Activated CD4-positive, alpha-beta T cell treated with anti-CD3 and anti-CD28 coated beads for 4 hours (primary cell): ENCODE measurements at places on chromosomes 16 and 17.
A peak's percentile ranks its signal among the peaks of the same experiment; 100 is the strongest.

GRCh38 chr16:81481207-81481821 lies 36.7 kb downstream of the CMIP start:
- no peak for DNase-seq

DNA sequence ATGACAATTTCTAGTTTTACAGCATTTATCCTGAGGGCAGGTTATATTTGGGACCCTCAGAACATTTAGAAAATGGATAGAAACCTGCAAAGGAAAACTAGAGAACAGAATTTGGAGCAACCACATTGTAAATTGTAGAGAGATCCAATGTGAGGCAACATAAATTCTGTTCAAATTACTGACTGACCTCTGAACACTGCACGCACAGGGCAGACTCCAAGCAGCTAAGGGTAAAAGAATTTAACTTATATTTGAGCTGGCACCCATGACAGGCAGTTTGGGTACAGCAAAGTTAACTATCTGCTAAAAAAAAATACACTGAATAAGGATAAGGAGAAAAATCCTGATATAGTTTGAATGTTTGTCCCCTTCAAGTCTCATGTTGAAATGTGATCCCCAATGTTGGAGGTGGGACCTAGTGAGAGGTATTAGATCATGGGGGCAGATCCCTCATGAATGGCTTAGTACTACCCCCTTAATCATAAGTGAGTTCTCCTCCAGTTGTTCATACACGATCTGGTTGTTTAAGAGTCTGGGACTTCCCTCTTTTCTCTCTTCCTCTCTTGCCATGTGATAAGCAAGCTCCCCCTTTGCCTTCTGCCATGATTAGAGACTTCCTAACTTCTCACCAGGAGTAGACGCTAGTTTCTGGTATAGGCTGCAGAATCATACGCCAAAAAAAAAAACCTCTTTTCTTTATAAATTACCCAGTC lies 75.7 kb downstream of the FBXL20 start:
- DNase-seq: no peak

DNA sequence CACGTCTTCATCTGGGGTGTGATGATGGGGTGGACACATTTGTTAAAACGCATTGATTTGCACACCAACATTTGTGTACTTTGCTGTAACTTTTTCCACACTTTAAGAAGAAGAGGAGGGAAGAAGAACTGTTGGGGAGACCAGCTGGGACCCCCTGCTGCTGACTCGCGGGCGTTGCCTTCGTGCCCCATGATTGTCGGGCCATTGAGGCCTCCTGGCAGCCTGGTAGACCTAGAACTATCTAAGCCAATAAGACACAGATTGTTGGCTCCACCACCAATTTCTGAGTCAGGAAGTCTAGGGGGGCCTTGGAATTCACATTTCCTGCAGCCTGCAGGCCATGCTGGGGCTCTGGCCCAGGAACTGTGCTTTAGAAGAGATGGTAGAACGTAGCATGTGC lies 105.5 kb downstream of the TNFRSF13B start:
- DNase-seq: no peak

DNA sequence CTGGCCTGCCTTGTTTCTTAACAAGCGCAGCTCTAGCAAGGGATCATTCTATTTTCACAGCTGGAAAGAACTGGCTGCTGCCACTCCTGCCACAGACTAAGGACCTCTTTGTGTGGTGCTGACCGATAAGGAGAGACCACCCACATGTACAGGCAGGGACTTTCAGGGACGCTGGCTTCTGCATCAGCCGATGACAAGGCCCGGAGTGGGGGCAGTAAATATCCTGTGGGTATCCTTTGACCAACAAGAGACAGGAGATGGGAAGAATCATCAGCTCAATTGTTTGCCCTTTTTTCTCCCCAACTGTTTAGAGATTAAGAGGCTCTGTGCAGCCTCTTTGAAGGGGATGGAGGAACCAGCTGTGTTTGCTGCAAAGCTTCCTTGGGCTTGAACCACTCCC lies 9.2 kb upstream of the ITPRIPL2 start:
- DNase-seq: no peak

DNA sequence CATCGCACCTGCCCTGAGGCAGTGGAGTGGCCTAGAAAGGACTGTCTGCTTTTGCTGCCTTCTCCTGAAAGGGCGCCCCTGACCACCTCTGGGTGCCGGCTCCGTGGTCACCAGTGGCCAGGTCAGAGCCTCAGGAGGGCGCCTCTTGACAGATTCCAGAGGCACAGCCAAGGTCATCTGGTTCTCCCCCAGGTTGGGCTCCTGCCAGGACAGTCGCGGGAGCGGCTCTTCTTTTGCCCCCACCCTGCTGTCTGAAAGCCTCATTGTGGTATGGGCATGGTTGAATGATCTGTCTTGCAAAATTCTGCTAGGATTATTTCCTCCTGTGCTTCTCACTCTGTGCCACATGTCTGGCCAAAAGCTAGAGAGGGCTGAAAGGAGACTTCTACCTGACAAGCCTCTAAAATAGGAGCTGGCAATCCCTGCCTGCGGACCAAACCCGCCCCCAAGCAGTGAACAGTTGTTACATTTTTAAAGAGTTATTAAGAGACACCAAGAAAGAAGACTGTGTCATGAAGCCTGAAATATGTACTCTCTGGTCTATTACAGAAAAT lies 82.8 kb downstream of the SNX29 start:
- no peak for DNase-seq

DNA sequence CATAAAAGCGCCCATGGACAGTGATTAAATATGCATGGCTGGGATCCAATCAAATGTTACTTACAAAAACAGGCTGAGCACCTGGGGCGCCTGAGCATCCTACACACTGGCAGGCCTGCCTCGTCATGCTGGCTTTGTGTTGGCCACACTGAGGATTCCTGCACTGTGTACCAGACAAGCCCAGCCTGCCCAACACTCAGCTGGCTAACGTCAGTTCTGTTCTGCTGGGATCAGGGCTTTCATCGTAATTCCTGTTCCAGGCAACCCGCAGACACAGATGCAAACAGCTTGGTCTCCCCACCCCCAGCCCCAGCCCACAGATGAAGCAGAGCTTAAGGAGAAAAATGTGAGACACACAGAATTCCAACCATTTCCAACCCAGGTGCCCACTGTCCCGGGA lies 30.7 kb downstream of the PIMREG start:
- no peak for DNase-seq

- no peak for DNase-seq
These were observed 18.5 kb upstream of the ZFHX3 start for GRCh38 chr16:73066331-73066926.

- DNase-seq: no peak
These were observed 23.9 kb upstream of the CAPNS2 start for GRCh38 chr16:55542459-55543082.

GRCh38 chr17:81870131-81870980 lies 781 bp downstream of the ARHGDIA start:
- DNase-seq: no peak

DNA sequence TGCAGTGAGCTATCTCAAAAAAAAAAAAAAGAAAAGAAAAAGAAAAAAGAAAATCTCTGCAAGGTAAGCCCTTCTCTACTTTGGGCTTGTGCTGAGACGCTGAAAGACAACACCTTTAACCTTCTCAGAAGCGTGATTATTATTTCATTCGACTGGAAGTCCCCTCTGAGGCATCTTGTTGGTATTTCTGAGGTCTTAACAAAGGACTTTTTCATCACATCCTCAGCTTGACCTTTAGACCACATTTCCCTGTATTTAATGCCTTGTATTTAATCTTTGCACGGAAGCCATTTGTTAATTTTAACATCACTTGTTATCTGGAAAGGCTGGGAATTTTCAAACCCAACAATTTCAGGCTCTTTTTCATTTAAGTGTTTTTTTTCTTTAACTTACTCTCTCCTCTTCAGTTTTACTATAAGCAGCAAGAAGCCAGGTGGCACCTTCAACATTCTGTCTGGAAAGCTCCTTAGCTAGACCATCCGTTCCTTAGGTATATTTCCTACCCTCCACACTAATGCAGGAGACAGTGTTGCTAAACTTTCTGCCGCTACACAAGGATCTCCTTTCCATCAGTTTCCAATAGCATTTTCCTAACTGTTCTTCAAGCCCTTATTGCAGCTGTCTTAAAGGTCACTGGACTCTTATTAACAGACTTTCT lies 10.3 kb downstream of the KCTD13 start:
- no peak for DNase-seq

GRCh38 chr16:50651835-50652438 lies 29.2 kb downstream of the SNX20 start:
- no peak for DNase-seq

DNA sequence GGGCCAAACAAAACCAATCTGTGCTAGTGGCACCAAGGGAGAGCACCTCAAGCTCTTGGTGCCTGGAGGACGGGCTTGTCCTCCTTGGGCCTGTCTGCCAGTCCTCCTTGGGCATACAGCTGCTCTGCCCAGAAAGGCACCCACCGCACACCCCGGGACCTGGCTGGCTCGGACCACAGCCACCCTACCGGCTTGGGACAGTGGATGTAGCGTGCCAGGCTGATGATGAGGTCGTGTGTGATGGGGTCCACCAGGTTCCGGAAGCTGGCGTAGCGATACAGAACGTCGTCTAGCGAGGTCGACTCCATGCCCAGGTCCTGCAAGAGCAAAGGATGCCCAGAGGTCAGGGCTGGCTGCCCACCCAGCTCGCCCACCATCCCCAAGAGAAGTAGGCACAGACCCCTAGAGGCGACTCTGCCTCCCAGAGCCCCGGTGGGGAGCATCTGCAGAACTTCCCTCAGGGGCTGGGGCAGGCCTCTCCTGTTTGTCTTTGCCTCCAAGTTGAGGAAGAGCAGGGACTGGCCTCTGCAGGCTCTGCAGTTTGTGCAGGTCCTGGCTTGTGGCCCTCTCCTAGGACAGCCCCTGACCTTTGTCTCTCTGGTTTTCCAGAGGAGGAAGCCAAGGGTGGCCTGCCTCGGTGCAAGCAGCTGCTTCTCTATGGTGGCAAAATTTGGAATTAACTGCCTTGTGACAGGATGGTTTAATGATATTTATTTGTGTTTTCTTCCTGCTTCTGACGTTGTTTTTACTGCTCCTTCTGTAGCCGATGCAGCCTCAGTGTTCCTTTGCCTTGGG lies 29.7 kb downstream of the LRRC75A start:
- DNase-seq: no peak

GRCh38 chr16:57045694-57046381 lies 46.5 kb upstream of the CPNE2 start:
- peak; percentile 28 for DNase-seq

GRCh38 chr16:21654881-21655280 lies 2.5 kb upstream of the IGSF6 start:
- DNase-seq: no peak

GRCh38 chr16:50228364-50228868 lies 37.9 kb upstream of the ADCY7 start:
- DNase-seq: no peak

DNA sequence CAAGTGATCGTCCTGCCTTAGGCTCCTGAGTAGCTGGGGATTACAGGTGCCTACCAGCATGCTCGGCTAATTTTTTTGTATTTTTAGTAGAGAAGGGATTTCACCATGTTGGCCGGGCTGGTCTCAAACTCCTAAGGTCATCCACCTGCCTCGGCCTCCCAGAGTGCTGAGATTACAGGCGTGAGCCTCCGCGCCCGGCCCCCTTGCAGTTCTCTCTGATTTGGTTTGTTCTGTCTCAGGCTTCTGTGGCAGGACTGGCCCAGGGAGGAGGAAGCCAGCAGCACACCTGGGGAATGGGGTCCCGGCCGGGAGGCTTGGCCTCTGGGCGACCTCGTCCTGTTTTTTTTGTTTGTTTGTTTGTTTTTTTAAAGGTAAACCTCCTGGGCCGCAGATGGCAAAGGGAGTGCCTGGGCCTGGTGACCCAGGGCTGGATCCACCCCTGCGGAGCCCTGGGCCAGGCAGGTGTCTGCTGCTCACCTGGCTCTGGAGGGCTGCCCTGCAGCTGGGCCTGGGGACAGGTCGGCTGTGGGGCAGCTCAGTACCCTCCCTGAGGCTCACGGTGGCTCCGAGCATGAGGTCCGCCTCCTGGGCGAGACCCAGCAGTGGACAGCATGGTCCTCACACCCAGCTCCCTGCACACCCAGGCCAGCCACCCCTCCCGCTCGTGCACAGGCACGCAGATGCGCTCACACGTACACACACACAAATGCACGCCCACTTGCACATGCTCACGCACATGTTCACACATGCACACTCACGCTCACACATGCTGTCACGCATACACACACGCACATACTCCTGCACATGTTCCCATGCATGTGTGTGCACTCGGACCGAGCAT lies 3.3 kb upstream of the NUDT16L1 start:
- DNase-seq: no peak

GRCh38 chr17:68437979-68438822 lies 19.1 kb downstream of the WIPI1 start:
- no peak for DNase-seq

DNA sequence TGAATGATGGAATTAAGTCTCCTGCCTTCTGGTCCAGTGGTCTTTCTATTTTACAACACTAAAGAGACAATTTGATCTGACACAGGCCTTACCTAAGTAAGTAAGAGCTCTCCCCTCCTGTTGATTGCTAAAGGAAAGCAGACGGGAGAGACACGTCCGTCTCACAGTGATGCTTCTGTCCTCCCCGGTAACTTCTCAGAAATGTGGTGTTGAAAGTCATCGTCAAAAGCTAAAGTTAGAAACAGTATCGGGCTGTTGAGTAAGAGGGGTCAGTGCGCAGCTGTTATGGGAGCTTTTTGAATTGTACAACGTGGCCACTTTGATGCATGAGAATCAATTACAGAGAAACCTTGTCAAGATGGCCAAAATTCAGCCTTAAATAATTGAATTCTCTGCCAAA lies 1.9 kb upstream of the RBFOX1 start:
- DNase-seq: no peak

GRCh38 chr16:71479420-71479819 lies 9.7 kb downstream of the ZNF19 start:
- DNase-seq: no peak

DNA sequence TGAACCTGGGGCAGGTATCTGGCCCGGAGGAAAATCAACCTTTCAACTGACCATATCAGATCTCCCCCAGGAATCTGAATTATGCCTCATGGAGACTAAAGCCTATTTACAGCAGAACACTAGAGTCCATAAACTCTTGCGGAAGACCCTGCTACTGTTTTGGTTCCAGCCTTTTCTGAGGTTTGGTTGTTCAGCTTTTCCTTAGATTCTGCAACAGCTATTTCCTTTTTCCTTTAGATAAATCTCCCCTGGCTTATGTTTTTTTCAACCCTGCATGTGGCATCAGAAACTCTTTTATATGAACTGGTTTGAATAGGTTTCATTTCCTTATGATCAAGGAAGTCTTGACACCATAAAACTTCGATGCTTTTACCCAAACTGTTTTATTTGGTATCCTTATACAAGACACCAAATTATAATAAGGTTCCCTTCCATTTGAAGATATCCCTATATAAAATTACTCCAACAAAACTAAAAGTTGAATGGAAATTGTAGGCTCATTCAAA lies 13.1 kb downstream of the SPOP start:
- no peak for DNase-seq

DNA sequence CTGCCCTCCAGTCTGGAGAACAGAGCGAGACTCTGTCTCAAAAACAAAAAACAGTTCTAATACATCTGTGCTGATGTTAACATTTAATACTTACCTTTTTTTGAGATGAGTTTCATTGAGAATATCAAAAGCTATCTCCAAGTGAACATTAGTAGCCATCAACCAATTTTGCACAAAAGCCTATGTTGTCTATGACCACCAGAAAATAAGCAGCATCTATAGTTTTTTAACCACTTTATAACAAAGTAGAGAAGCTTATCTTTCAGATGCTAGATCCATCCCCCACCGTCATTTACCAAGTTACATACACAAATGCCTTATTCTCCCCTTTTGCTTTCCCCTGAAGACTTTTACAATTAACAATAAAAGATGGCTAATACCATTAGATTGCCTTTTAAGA lies 4.1 kb downstream of the SRSF1 start:
- no peak for DNase-seq

- no peak for DNase-seq
These were observed 26.3 kb downstream of the TXNDC11 start for GRCh38 chr16:11716336-11716735.

- no peak for DNase-seq
These were observed 1.6 kb downstream of the STAC2 start for GRCh38 chr17:39223907-39224777.
